ENCODE measurements at places on chromosomes 2 and 18. TPM values are rescaled to one million over a fixed set of nuclear protein-coding genes. Genes with fewer than 3 reads are reported as not detected.

- no peak for ATAC-seq
These were observed 130.1 kb upstream of the DAPL1 start for GRCh38 chr2:158664987-158665386.

DNA sequence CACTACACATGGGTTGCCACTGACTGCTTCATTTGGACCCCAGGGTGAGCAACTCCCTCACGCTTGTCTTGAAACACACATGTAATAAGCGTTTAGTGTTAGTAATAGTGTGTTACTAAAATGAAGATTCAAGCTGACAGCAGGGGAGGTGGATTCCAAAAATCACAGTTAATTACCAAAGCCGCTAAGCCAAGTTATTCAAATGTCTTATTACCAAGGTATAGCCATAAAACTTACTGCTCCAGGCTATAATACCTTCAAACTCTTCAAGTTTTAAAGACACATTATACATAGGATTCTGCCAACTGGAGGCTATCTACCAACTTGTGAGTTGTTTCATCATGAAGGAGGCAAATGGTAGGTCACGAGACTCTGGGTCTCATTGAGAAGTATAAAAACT, 2.9 kb downstream of the LPIN2 start:
- no peak for ATAC-seq

DNA sequence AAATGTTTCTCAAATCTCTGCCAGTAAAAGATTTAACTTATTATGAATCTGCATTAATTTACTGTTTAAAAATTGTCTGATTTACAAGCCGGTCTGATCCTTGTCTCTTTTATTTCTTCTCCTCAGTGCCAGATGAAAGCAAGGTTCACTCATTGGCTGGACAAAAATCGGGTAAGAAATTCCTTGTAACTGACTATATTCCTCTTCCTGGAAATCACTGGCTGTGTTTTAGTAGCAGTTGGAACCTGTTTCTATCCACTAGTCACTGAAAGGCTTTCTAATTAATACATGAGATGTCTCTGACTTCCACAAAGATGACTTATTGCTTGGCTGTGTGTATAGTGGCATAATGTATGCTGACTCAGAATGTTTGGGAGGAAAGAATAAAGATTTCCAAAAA, 436.6 kb upstream of the NRP2 start:
- ATAC-seq, result no peak

- no peak for ATAC-seq
These were observed 121.0 kb upstream of the SMAD7 start for GRCh38 chr18:49071778-49072177.

DNA sequence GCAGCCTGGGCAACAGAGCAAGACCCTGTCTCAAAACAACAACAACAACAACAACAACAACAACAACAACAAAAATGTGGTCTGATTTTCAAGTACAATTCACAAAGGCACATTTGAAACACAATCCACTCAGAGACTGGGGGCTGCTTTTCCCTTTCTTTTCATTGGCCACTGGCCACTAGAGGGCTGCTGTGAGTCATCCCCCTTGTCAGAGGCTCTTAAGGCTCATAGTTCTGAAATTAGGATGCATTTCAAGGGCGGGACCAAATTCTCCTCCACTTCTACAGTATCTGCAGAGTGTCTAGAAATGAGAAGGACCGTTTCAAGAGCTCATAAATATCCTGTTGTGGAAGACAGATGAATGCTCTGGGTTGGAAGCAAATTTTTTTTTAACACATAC, 285.4 kb downstream of the NRXN1 start:
- no peak for ATAC-seq

GRCh38 chr2:63881205-63881604, 39.5 kb downstream of the UGP2 start:
- no peak for ATAC-seq

GRCh38 chr2:241273210-241274020, 42.1 kb downstream of the HDLBP start:
- ATAC-seq, result no peak

DNA sequence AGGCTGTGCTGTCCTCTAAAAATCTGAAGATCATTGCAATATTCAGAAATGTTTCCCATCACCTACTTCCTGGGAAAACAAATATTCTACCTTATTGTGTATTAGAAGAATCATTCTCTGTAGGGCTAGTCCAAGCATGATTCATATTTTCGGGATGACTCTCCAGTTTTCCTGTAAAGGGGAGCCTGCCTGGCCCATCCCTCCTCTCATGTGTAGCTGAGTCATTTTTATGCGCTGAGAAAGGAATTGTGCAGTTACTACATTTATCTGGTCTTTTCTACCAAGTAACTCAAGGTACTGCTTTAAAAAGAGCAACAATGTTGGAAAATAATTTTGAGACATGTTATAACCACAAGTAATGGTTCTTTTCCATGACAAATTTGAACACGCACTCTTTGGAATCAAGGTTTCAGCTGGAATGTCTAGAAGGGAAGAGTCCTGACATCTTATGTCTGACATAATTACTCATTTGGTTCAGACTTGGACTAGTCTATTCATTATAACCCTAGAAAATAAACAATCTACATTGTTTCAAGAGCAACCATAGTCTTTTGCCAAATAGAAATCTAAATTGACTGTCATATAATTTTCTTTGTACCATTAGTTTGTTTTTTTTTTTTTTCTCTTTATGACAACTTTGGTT, 6.6 kb downstream of the DSG3 start:
- no peak for ATAC-seq

- ATAC-seq, result peak; percentile 27
These were observed 1.1 kb upstream of the SATB2 start for GRCh38 chr2:199458806-199459285.

DNA sequence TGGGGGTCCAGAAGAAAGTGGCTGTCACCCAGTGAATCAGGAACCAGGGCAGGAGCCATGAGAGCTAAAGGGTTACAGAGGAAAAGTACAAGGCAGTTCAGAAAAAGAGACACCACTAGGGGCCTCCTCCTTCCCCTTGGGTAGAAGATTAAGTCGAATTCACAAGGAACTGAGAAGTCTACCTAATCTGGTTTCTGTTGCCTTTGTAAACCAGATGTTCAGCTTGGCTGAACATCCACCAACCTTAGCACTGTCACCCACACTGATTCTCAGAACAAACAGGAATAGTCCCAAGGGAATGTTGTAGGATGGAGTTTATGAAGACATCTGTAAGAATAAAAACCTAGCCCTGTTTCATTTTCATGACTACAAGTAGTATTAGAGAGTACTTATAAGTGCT, 90.4 kb upstream of the NOSTRIN start:
- ATAC-seq, result no peak

GRCh38 chr18:11009869-11010268, 139.5 kb downstream of the PIEZO2 start:
- ATAC-seq, result no peak

DNA sequence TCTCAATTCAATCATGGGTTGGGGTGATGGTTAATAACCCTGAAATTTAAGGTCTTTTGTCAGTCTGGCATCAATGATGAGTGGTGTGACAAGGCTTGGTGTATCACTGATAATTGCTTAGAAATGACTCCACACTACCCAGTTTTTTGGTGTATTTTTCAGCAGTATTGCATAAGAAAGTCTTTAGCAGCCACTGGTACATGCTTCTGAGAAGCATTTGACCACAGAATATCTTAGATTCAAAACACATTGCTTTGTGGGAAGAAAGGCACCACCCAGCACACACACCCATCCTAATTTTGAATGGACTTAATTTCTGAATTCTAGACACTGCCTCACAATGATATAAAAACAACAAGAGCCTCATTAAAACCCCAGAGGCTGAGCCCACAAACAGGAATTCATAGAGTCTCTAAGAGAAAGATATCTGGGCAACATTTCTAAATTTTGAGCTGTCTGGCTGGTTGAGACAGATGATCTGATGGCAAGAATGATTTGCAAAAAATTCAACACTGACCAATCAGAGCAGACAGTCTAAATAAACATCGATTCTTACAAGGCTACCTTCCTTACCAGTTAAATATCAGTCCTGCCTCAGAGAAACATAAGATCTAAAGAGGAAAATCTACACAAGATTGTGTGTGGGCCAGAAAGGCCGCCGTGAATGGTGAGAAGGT, 114.7 kb upstream of the CYP1B1 start:
- no peak for ATAC-seq

ASB18 gene
- total RNA-seq, result not detected

STAMBP gene
- 152 TPM for total RNA-seq

DES gene
- total RNA-seq, result not detected
